Stimulated activated CD8-positive, alpha-beta memory T cell treated with anti-CD3 and anti-CD28 coated beads, Interleukin-15, amount 100 ng/mL, for 1 hour (primary cell): ENCODE measurements at places on chromosomes 3 and 15.

DNA sequence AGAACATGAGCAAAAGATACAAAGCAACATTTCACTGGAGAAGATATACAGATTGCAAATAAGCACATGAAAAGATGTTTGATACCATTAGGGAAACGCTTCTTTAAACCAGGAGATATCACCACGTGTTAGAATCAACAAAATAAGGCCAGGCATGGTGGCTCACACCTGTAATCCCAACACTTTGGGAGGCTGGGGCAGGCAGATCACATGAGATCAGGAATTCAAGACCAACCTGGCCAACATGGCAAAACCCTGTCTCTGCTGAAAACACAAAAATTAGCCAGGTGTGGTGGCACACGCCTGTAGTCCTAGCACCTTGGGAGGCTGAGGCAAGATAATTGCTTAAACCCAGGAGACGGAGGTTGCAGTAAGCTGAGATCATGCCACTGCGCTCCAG, 20.5 kb upstream of the MUC20 start:
- DNase-seq: no peak

DNA sequence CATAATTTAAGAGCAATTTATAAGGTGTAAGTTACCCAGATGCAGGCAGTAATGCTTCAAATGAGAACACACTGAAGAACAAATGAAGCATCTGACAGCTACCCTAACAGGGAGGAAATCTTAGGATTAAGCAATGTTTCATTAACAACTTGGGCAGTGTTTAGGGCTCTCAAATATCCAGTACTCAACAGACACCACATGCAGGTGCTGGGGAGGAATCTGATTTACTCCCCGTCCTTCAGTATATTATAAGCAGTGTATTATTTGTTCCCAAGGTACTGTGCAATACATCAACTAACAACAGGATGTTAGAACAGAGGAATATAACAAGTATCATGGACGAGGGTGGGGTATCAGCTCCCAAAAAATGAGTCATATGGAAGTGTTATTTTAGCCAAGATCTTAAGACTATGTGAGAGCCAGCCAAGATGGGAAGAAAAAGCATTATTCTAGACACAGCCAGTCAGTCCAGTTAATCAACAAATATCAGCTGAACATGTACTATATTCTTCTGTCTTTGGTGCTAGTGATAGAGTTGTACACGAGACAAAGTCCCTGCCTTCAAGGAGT, 20.4 kb downstream of the BTBD1 start:
- no peak for DNase-seq

GRCh38 chr3:113607219-113607596, 74.9 kb downstream of the SIDT1 start:
- DNase-seq: no peak

- no peak for DNase-seq
These were observed 35.6 kb upstream of the LIPC start for GRCh38 chr15:58396181-58396580.

- DNase-seq: no peak
These were observed 213.1 kb downstream of the FGF12 start for GRCh38 chr3:192514081-192514753.

DNA sequence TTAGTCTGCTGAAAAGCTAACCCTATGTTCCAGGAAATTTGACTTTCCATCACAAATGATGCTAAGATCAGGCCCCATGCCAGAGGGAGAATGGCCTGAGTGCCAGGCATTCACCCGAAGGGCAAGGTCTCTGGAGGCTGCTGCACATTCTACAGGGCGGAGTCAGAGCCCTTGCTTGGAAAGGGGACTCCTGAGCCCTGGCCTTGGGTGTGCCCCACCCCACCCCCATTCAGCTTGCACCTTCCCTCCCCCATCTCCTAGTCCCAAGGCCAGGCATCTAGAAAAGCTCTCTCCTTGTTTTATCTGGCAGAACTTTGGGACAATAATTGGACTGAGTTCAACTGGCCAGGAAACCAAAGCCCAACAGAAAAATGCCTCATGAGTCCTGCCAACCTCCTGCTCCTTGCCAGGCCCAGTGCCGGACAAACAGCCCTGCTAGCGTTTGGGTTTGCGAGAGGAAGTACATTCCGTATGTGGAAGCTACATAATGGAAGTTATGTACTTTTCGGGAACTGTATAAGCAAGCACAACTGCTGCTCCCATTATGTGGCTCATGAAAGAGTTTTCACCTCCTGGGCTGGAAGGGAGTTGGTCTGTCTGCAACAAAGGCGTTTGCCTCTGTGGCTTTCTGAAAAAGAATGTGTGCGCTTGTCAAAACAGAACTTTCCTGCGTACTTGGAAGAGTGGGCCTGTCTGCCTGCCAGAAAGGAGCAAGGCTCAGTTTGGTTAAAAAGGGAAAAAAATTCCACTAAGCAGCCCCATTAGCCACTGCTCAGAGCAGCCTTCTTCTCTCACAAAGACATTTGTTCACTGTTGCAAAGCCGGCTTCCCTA, 321.5 kb upstream of the CTNNB1 start:
- no peak for DNase-seq

GRCh38 chr3:183210341-183210740, 42.7 kb upstream of the B3GNT5 start:
- DNase-seq: no peak

DNA sequence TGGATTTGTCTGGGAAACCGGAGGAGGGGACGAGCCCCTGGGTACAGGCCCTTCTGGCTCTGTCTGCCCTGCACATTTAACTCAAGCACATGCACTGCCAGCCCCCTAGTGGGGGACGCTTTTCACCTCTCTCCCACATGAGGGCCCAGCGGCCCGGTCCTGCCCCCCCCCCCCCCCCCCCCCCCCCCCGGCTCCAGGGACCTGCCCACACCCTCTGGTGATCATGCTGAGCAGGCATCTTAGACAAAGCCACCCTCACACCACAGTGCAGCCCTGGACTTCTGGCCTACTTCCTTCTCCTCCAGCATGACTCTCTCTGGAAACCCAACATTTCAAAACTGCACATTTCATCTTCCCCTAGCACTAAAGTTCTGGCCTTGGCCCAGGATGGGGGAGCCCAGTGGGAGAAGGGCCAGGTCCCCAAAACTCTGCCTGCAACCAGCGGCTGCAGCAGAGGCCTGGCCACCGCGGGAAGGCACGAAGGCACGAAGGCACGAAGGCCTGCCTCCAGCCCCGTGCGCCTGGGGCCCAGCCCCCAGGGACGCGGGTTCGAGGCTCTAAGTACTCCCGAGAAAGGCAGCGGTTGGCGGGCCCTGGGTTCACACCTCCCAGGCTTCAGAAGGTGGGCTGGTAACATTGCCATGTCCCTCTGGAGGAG, 14.1 kb downstream of the KLF15 start:
- DNase-seq: no peak

GRCh38 chr3:127961963-127962362, 46.9 kb downstream of the KBTBD12 start:
- no peak for DNase-seq

DNA sequence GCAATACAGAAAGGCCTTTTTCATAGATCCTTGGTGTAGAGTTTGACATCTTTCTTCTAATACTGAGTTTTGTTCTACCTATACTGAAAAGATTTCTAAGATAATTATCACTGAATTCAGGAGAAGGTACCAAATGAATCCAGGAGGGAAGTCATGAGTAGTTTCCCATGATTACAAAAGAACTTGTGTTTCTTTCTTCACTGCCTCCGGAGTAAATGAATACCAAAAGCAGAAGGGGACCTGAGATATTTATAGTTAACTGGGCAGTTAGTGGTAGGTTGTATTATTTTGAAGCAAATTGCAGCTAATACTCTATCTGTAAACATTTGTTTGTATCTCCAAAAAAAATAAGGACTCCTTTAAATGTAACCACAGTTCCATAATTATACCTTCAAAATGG, 175.4 kb downstream of the SUCNR1 start:
- DNase-seq: no peak

- no peak for DNase-seq
These were observed 6.4 kb downstream of the NSUN3 start for GRCh38 chr3:94069194-94069813.

GRCh38 chr3:71721651-71722157, 3.5 kb downstream of the EIF4E3 start:
- no peak for DNase-seq

- DNase-seq: no peak
These were observed 3.7 kb upstream of the PLXNB1 start for GRCh38 chr3:48433472-48434118.

GRCh38 chr15:47409600-47409999, 307.7 kb upstream of the SEMA6D start:
- DNase-seq: no peak

- DNase-seq: no peak
These were observed 10.2 kb upstream of the HTR3C start for GRCh38 chr3:184042617-184043016.

- DNase-seq: no peak
These were observed 42.4 kb downstream of the PIK3CA start for GRCh38 chr3:179190581-179190980.

- DNase-seq: no peak
These were observed 86.2 kb downstream of the FBN1 start for GRCh38 chr15:48559285-48559684.

GRCh38 chr15:96079882-96080281, 250.6 kb upstream of the NR2F2 start:
- DNase-seq: no peak

DNA sequence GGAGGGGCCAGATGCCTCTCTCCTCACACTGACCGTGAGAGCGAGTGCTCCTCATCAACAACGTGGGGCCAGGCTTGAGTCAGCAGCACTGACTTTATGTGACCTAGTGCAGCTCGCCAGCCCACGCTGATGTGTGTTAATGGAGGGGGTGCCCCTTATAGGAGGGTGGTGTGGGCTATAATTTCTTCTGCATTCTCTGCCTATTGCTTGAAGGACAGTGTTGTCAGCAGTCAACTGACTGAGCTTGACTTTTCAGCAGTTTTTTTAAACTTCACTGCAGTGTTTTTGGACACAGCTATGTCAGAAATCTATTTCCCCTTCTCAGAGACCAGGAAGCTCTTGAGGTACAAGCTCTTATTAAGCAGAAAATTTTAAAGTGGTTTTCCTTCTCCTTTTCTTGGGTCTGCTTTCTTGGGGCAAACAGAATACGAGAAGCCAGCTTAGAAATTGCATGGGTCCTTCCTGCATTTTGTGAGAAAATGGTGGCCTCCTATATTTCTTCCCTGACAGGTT, 304.8 kb upstream of the CTDSPL start:
- DNase-seq: no peak

- no peak for DNase-seq
These were observed 9.3 kb downstream of the FOXL2 start for GRCh38 chr3:138937690-138938055.

DNA sequence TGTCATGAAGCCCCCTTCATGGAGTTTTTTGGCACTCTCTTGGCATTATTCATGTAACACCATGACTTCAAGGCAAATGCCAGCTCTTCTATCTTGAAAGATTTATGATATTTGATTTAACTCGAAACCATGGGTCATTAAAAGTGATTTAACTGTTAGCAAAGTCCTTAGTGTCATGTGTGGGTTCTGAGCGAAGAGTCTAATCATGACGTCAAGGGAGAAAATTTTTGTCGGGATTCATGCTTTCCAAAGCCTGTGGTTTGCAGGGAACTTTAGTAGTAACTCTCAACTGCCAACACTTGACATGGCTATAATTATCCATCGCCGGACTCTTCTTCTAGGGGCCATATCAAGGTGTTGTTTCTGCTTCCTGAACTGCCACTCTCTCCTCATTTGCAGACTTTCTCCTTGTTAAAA, 11.5 kb downstream of the GXYLT2 start:
- no peak for DNase-seq

DNA sequence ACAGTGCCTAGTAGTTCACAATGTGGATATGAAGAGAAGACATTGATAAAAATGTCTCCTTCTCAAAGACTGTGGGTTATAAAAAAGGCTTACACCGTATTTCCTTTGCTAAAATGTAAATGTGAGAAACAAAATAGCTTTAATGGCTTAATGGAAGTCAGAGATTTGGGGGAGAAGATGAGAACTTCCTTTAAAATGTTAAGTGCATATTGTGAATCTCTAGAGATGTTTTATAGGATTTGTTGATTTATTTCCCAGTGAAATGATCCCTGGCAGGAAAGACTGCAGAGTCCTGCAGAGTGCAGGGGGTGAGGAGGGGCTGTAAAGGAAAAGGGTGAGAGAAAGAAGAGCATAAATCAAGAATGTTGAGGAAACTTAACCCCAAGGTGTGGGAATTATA, 305.1 kb downstream of the GAP43 start:
- DNase-seq: no peak
